ENCODE measurements at places on chromosomes 5 and 9.
A peak's percentile ranks its signal among the peaks of the same experiment; 100 is the strongest.

GRCh38 chr9:13648676-13649075, 369.2 kb upstream of the MPDZ start:
- no peak for DNase-seq

- DNase-seq, result no peak
These were observed 482.7 kb upstream of the TLE4 start for GRCh38 chr9:79089054-79089560.

- no peak for DNase-seq
These were observed 485.9 kb upstream of the C9orf72 start for GRCh38 chr9:28059192-28059591.

DNA sequence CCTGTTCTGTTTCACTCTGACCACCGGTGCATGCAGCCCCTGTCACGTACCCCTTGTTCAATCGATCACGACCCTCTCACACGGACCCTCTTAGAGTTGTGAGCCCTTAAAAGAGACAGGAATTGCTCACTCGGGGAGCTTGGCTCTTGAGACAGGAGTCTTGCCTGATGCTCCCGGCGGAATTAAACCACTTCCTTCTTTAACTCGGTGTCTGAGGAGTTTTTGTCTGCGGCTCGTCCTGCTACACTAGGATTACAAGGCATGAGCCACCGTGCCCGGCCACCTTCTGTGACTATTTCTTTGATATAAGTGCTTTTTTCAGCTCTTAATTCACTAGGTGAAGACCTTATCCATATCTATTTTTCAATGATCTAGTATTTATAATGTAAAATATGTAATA, 167.5 kb downstream of the TTC39B start:
- no peak for DNase-seq

GRCh38 chr5:73682176-73682575, 56.2 kb downstream of the ARHGEF28 start:
- no peak for DNase-seq

DNA sequence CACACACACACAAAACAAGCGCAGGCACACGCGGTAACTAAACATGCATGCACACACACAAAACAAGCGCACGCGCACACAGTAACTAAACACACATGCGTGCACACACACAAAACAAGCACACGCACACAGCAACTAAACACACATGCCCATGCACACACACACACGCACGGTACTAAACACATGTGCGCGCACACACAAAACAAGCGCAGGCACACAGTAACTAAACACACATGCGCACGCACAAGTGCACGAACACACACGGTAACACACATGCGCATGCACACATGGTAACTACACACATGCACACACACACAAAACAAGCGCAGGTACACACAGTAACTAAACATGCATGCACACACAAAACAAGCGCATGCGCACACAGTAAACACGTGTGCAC, 19.9 kb upstream of the SLC6A3 start:
- DNase-seq, result no peak

DNA sequence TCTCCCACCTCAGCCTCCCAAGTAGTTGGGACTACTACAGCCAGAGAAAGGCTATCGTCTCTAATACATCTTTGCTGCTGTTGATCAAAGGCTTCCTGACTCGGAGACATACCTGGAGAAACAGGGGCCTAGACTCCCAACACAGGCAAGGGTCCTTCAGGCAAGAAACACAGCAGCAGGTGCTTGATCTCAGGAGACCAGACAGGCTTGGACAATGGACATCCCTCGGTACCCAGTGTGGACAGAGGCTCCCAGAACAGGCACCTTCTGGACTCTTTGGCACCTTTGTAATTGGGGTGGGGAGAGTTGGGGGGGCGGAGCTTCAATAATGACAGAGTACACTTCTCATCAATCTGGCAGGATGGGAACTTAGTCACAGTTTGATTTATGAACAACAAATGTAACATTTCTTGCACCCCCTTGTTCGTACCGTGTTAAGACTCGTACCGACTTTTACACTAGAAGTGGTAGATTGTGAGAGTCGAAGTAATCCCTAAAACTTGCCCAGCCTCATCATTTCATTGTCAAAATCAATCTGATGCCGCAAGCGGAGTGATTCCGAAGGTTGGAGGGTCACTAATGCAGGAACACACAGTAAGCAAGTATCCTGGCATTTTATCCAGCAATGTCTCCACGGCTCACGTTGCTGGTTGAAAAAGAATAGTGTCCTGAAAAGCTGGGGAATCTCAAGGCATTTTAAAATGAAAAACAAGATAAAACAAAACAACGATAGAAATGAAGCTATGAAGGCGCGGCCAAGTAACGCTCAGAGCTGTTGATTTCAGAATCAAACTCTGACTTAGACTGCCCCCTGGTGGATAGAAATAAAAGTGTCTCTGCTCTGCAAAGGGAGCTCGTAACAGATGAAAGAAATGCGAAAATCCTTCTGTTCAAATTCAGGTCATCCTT, 46.4 kb upstream of the STK32A start:
- peak; percentile 21 for DNase-seq

- no peak for DNase-seq
These were observed 34.3 kb upstream of the RNF130 start for GRCh38 chr5:180105827-180106312.

- DNase-seq, result no peak
These were observed 58.1 kb downstream of the DENND1A start for GRCh38 chr9:123871781-123872180.

- no peak for DNase-seq
These were observed 57.9 kb upstream of the SIMC1 start for GRCh38 chr5:176180339-176180738.

GRCh38 chr5:75510836-75511434, 494 bp downstream of the CERT1 start:
- peak; percentile 57 for DNase-seq

DNA sequence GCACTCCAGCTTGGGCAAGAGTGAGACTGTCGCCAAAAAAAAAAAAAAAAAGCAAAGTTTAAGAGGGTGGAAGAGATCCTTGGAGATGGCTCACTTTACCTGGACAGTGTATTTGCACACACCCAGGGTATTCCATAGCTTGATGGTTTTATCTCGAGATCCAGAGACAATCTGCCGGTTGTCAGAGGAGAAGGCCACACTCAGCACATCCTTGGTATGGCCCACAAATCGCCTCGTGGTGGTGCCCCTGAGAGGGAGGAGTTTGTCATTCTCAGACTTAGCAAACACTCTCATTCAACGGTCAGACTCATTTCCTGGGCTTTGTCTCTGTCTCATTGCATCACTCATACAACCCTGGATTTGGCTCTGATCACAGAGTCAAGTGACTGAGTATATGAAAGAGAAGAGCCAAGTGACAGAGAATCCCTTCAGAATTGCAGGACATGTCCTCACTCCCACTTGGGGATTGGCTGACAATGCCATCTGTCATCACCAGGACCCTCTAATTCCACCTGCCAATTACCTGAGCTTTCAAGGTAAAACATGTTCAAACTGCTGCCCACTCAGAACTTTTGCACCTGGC, 2.2 kb downstream of the RACK1 start:
- DNase-seq, result peak; percentile 49

DNA sequence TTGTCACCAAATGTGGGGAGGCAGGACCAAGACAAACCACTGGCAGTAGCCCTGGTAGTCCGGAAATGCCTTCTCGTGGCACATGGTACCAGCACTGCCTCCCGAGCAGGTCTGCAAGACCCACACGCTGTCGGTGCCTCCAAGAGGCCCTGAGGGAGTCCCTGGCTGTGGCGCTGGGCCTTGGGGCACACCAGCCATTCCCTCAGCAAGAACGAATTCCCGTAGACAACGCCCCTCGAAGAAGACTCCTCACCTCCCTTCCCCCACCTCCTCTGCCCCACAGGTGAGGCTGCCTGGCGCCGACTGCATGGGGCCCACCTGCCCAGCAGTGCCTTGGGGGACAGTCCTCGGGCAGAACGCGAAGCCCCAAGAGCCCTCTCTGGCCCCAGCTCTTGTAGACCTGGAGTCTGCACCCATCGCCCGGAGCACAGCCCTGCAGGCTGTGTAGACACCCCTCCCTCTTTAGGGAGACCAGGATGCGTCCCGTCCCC, 56.0 kb downstream of the EXD3 start:
- no peak for DNase-seq

DNA sequence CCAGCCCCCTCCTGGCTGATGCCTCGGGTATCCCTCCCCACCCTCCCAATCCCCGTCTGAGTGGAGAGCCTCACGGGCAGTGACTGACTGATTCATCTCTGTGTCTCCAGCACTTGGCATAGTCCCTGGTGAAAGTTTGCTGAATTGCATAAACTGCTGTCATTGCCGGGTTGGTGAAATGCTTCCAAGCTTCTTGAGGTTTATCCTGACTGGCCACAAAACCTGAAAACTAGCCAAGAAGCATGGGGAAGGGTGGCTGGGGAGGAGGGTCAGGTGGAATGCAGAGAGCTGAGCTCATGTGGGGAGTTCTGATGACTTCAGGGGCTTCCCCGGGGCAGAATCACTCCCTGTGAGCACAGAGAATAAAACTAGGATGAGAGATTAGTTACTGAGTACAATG, 56.9 kb upstream of the GGTA1 start:
- DNase-seq, result no peak

GRCh38 chr9:117170567-117170966, 244.3 kb downstream of the ASTN2 start:
- DNase-seq, result no peak

DNA sequence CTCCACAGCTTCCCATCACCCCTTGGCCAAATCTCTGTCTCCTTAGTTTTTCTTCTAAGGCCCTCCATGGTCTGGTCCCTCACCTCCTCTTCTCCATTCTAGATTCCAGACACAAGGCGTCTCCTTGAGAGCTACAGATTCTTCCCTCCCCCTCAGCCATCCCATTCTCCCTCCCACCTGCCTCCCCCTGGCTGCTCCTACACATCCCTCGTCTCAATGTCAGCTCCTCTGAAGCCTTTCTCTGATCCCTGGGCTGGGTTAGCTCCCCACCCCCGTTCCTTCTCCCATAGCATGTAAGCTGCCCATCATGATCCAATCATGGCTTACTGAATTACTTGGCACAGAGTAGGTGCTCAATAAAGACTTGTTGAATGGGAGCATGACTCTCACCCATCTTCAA, 69.0 kb downstream of the ANKH start:
- DNase-seq, result no peak

GRCh38 chr9:5513966-5514616, 3.8 kb downstream of the PDCD1LG2 start:
- DNase-seq, result no peak

GRCh38 chr5:59685191-59685530, 208.4 kb downstream of the PDE4D start:
- no peak for DNase-seq

Data from activated naive CD4-positive, alpha-beta T cell treated with anti-CD3 and anti-CD28 coated beads, Interleukin-2, amount 50 U/mL, for 16 hours (primary cell).